Neuronal stem cell (in vitro differentiated cells): ENCODE measurements at places on chromosomes 11 and 22.

DNA sequence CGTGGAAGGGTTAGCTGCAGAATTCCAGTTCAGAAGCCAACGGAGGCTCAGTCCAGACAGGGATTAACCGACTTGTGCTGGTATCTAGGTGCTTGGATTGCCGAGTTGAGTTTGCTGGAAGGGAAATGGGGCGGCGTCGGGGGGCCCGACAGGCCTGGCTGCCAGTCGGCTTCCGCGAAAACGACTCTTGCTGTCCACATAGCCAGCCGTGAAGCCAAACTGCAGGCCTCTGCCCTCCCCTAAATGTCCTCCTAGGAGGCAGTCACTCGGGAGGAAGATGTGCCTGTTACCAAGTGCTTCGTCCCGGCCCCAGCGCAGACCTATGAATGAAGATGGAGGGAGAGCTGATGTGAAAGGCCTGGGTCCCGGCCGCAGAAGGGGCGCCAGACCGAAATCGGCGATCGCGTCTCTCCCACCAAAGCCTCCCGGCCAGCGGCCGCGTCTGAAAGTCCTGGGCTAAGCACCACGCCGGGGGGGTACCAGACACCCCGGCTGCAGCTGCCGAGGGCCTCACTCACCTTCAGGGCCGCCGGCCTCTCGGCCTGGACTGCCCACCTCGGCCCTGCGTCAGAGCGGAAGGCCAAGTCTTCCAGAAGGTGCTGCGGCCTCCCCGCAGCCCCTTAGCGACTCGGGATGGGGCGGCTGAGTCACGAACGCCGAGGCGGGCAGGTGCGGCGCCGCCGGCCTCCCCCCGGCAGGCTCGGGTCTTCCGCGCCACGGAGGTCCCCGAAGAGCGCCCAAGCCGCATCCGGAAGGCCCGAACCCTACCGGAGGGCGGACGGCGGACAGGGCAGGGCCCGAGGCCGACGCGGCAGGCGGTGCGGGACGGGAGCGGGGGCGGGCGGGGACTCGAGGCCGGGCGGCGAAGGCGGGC, 7.5 kb downstream of the DPAGT1 start:
- DNase-seq: no peak

DNA sequence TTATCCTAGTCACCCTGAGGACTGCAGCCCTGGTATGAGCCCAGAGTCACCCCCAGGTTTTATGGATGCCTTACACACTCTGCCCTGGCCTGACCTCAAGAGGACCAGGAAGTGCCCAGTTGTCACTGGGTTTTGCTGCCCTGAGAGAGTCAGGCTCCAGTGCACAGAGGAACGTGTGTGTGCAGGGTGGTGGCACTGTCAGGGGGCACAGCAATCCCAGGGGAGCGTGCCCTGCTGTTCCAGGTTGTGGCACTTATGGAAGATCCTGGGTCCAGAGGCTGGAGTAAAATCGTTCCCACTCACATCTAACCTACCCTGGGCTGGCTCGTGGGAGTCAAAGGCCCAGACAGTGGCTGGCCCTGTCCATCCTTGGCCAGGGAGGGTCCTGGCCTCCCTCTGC, 7.6 kb downstream of the APOBEC3A start:
- DNase-seq: no peak

GRCh38 chr11:20156876-20157613, 3.2 kb downstream of the DBX1 start:
- peak; percentile 73 for DNase-seq

DNA sequence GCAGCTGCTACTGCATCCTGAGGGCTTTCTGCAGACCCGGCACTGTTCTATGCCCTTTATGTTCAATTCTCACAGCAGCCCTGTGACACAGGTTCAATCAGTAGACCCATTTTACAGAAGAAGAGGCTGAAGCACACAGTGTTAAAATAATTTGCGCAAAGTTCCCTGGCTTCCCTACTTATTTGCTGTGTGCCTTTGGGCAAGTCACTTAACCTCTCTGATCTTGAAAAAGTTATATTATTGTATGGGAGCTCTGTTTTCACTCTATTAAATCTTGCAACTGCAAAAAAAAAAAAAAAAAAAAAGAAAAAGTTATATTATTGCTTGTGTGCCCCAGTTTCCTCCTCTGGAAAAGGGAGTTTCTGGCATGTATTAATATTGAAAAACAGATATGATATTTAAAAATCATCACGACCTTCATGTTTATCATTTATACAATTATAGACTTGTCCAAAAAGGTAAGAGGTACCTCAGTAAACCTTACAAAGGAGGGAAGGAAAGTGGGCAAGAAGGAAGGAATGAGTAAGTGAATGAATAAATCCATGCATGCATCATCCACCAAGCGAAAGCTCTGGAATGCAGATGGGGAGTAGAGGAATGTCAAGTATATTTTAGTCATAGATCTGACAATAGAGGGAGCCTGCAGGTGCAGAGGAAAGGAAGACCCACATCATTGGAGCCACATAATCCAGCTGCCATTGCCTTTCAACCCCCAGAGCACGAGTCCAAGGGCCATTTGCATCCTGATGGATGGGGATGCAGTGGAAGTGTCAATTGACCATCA, 21.2 kb upstream of the ISX start:
- no peak for DNase-seq

DNA sequence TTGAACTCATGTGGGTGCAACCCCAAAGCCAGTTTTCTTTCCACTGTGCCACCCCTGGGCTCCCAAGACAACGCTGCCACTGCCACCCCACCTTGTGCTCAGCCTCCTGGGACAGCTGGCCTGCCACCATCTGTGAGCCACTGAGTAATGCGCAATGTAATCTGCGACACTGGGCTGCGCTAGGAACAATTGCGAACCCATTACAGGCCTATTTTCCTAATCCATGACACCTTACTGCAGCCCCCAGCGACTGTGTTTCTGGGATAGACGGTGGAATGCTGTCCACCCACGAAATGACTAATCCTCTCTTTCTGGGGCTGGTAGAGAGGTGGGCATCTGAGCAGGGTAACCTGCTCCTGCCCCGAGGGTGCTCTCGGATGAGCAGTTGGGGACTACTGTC, 22.2 kb downstream of the FLRT1 start:
- no peak for DNase-seq

DNA sequence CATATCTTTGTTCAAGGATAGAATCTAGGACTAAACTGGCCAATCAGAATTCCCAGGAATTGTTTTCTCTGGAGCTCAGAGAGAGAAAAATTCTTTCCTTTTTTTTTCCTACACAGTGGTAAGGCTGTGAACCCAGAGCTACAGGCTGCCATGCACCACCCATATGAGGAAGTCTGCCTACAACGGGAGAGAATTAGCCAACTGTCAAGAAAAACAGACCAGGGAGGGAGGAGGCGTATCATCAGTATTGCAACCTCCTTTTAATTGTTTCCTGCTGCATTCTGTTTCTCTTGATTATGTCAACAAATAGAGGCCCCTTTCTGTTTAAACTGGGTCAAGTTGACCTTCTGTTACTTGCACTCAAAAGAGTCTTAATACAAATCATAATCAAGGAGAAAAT, 176.5 kb upstream of the UBASH3B start:
- no peak for DNase-seq

- DNase-seq: no peak
These were observed 20.1 kb upstream of the PEX26 start for GRCh38 chr22:18057568-18058209.

GRCh38 chr11:114440971-114441763, 1.9 kb downstream of the REXO2 start:
- DNase-seq: no peak

DNA sequence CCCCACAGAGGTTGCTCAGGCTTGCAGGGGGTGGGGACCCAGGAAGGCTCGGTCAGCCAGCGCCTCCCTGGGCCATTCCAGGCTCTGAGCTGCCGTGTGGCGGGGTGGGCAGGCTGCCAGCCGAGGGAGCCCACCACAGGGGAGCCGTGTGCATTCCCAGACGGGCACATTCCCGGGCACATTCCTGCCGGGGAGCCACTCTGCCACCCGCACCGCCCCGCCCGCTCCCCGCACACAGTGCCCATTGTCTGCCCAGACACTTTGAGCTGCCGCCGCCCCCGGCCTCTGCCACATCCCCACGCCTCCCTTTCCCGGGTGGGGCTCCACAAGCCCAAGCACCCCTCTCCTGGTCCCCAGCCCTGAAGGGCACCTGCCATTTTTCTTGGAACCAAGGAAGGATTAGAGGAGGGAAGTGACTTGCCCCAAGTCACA, 27.4 kb downstream of the RPL3 start:
- DNase-seq: no peak

DNA sequence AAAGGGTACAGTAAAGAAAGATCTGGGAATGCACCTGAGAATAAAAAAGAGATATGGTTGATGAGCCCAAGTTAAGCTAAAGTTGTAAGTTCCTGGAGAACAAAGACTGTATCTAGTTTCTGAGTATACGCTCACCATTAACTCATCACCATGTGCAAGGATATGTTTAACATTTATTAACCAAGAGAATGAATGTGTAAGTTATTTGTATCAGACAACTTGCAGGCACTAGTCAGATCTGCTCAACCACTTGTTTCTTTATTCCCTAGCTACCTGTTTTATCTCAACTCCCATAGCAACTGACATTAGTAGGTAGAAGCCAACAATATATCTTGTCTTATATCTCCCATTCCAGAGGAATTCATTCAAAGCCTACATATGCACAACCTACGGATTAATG, 74.9 kb upstream of the KCNA4 start:
- DNase-seq: no peak

GRCh38 chr11:57935402-57936049, 88.2 kb upstream of the OR9Q1 start:
- DNase-seq: no peak

DNA sequence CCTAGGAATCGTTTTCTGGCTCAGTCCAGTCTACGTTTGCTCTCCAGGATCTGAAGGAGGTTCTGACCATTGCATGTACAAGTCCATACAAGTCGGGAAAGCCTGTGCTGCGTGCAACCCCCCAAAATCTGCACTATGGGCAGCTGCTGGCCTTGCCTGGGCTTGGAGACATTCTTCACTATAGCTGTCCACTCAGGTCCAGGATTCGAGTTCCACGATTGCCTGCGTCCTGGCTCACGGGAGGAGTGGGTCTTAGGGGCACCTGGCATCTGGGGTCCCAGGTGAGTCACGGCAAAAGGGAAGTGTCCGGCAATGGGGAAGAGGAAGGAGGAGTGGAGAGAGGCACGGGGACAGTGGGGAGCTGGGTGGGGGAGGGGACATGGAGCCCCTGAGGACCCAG, 563.0 kb downstream of the BRD1 start:
- DNase-seq: no peak

GRCh38 chr22:46830841-46831240, 68.4 kb downstream of the TBC1D22A start:
- no peak for DNase-seq

DNA sequence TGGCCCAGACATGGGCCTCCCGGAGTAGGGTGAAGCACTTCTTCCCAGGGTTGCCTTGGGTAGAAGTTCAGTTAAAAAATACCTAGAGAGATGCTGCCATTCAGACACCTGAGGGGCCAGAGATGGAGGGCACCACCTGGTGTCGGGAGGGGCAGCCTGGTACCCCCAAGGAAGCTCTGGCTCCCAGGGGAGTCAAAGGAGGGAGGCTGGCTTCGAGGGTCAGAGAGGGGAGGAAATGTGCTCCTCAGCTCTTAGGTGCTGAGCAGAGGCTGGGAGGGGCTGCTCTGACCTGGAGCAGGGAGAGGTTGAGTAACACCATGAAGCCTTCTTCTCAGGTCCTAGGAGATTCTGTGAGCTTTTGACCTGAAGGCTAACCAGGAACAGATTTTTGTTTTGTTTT, 1.1 kb downstream of the USP35 start:
- no peak for DNase-seq

GRCh38 chr11:70836071-70836470, 416.3 kb downstream of the SHANK2 start:
- no peak for DNase-seq

DNA sequence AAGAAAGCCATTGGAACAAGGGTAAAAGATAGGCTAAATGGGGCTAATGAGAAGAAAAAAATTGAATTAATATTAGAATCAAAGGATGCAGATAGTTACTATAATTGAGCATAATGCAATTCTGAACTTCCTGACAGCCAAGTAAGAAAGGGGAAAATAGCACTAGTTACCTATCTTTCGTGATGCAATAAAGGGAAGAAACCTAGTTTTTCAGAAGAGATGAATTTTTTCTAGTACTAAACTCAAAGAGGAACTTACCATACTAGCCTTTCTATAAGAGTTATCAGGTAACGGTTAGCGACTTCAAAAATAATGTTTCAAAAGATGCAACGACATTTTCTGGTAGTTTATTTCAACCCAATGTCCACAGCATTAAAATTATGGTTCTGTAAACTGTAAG, 8.8 kb upstream of the WT1 start:
- no peak for DNase-seq

DNA sequence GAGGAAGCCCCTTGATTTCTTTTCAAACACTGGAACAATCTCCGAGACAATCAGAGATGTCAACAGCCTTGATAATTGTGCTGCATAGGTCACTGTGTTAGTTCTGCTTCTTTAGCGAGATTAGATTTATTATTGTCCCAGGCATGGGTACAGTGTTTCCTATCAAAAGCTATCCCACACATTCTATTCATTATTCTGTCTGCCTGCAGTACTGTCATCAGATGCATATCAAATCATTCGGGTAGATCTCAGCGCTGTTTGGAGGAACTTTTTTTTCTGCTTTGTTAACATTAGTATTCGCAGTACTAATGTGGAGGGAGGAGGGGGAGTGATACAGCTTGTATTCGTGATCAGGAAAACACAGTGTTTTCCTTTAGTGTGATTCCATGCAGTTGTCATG, 208.0 kb downstream of the C11orf91 start:
- no peak for DNase-seq

GRCh38 chr11:121070951-121071845, 29.8 kb upstream of the TECTA start:
- DNase-seq: no peak
